MM.1S (cell line): ENCODE measurements at places on chromosomes 13 and 19.

- DNase-seq, result no peak
Observed at GRCh38 chr19:1128106-1128505, 24.3 kb downstream of the GPX4 start.

DNA sequence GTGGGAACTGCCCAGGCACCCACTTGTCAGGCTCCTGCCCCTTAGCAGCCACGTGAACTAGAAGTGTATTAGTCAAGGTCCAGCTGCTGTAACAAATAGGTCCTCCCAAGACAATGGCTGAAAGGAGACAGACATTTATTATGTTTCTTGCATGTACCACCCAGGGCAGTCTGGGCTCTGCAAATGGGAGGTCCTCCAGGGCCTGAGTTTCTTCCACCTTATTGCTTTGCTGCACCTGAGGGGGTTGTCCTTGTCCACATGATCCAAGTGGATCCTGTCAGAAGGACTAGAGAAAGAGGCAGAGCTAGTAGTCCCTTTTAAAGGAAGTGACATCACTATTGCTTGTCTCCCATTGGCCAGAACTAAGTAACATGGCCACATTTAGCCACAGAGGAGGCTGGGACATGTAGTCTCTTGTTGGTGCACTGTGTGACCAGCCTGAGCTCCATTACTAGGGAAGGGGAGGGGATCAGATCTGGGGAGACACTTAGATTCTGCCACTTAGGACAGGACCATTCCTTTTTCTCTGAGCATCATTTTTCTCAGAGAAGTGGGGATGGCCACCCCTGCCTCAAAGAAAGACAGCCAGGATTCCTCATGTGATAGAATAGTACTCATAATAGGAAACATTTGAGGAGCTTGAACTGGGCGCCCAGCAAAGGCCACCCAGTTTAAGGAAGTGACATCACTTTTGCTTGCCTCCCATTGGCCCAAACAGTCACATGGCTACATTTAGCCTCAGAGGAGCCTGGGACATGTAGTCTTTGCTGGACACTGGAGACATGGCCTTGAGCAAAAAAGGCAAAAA lies 15.1 kb downstream of the CC2D1A start:
- DNase-seq, result peak; percentile 40

DNA sequence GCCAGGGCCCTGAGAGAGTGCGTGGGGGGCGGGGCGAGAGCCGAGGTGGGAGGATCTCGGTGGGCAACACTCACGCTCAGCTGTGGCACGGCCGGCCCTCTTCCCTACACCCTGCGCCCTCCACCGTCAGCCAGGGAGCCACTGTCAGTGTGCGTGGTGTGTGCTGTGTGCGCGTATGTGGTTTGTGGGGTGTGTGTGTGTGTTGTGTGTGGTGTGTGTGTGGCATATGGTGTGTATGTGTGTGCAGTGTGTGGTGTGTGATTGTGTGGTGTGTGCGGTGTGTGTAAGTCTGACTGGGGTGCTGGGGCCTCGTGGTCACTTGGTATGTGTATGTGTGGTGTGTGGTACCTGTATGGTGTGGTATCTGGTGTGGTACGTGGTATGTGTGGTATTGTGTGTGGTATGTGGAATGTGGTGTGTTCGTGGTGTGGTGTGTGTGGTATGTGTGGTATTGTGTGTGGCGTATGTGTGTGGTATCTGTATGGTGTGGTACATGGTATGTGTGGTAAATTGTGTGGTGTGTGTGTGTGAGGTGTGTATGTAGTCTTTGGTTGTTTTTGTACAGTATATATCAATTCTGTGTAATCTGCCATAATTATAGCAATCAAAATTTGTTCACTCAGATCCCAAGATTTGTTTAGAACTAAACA lies 5.1 kb downstream of the GRK1 start:
- DNase-seq, result no peak

DNA sequence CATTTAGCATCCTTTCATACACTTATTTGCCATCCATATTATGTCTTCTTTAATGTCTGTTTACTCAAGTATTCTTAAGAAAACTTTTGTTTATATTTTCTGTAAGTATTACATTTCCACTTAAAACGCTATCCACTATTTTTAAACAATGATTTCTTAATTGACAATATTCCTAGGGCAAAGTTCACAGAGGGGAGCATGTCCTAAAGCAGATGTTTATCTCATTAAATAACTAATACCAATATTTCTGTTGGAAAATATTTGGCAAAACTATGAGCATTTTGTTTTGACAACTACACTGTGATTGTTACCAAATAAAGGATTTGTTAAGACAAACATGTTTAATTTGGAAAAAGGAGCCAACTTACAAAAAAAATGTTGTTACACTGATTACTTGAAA lies 643.3 kb downstream of the SLITRK5 start:
- DNase-seq, result no peak

DNA sequence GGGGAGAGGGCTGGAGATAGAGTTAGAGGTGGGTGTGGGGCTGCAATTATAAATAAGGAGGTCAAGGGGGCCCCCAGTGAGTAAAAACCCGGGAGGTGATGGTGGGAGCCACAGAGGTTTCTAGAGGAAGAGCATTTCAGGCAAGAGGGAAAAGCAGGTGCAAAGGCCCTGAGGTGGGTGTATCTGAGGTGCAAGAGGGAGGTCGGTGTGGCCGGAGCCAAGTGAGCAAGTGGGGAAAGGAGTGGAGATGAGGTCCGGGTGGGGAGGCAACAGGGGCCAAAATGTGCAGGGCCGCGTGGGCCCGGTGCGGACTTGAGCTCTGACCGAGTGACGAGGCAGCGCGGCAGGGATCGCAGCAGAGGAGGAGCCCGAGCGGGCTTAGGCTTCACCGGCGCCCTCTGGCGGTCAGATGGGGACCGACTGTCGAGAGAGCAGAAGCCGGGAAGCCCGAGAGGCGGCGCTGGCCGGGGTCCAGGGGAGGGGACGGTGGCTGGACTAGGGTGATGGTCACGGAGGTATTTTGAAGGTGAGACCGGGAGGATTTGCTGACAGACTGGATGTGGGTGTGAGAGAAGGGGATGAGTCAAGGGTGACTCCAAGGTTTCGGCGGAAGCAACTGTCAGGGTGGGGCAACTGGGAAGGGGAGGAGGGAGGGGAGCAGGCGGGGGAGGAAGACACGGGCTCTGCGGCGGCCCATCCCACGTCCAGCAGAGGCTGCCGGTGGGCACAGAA lies 17.7 kb upstream of the SPACA4 start:
- DNase-seq, result peak; percentile 84

GRCh38 chr13:105814902-105815250 lies 720.6 kb downstream of the EFNB2 start:
- DNase-seq, result no peak

DNA sequence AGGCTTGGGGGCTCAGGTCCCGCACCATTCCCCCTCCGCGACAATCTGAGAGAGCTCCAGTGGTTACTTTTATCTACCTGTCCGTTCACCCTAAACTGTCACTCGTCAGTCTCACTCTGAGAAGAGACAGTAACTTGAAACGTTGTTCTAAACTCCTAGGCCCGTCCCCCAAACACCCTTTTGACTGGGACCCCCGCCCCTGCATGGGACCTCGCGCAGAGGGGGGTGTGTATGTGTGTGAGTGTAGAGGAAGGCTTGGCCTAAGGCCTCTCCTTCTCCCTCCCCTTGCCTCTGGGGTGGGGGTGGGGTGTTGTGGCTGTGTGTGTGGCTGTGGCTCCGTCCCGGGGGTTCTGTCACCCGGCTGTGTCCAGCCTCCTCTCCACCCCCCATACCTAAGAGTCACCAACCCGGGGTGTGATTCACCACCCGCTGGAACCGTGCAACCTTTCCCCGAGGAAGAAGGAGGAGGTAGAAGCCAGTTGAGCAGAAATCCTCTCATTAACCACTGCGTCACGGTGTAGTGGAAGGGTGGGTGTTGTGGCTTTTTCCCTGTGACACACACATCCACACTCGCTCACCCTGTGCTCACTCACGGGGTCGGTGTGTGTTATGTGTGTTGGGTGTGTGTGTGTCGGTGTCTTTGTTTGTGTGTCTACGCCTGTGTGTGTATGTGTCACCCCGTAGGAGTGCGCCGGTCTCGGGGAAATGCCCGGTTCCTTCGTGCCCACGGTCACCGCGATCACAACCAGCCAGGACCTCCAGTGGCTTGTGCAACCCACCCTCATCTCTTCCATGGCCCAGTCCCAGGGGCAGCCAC lies 2.4 kb downstream of the FOSB start:
- no peak for DNase-seq

GRCh38 chr13:98108341-98108740 lies 34.6 kb upstream of the FARP1 start:
- no peak for DNase-seq

GRCh38 chr13:48901781-48902180 lies 73.9 kb upstream of the FNDC3A start:
- DNase-seq, result no peak

DNA sequence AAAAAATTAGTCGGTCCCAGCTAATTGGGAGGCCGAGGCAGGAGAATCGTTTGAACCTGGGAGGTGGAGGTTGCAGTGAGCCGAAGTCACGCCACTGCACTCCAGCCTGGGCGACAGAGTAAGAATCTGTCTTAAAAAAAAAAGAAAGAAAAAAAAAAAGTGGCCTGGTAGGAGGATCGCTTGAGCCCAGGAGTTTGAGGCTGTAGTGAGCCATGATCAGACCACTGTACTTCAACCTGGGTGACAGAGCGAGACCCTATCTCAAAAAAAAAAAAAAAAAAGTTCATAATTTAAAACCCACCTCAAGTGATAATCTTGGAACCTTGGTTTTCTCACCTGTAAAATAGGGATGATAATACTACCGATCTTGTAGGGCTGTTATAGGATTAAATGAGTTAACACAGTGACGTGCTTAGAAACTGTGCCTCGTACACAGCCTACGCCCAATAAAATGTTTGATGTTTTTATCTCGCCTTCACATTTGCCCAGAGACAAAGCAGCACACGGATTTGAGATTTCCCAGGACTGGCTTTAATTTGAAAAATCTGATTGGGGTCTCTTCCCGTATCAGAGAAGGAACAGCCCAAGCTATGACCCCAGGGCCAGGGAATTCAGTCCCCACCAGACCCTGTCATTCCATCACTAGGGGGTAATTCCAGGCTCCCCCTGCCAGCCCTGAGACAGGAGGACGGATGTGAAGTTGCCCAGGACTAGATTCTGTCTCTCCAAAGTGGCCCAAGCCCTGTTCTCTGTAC lies 3.6 kb downstream of the SERTAD1 start:
- no peak for DNase-seq

GRCh38 chr19:43672061-43672679 lies 2.2 kb upstream of the PLAUR start:
- DNase-seq, result no peak

DNA sequence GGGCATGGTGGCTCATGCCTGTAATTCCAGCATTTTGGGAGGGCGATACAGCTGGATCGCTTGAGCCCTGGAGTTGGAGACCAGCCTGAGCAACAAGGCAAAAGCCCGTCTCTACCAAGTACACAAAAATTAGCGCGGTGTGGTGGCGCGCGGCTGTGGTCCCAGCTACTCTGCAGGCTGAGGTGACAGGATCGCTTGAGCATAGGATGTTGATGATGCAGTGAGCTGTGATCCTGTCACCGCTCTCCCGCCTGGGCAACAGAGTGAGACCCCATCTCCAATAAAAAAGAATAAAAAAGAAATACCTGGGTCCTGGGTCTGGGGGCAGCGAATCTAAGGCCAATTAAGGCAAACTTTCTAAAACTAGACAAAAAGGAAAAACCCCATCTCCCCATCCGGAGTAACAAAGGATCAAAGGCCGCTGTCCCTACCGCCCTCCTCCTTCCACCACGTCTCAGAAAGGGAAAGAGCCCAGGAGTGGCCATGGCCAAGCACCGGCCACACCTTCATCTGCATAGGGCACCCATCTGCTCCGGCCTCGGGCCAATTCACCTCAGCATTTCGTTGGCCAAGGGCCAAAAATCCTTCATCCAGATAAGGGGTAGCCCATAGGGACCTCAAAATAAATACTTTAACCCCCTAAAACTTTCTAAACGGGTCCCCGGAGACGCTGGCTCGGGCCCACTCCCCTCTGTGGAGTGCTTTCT lies 851 bp downstream of the ZNF320 start:
- DNase-seq, result no peak

GRCh38 chr19:493391-494170 lies 2.7 kb upstream of the MADCAM1 start:
- no peak for DNase-seq

- no peak for DNase-seq
Observed at GRCh38 chr13:27193496-27193895, 21.9 kb upstream of the USP12 start.

DNA sequence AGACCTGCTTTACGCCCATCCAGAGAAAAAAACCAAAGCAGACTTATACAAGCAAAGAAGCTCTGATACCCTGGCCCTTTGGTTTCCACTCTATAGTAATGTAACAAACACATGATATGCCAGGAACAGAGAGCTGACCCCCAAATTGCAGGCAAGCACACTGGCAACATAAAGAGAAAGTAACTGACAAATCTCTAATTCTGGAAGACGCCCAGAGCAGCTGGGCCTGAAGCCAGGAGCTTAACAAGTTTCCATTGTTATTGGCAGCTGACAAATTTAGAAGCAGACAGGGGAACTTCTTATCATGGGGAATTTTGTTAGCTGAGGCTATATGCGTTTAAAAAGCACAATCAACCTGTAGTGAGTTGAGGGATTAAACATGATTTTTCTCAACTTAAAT lies 158.0 kb downstream of the DLEU7 start:
- no peak for DNase-seq

- no peak for DNase-seq
Observed at GRCh38 chr19:2540251-2540645, 64.3 kb downstream of the GADD45B start.

- peak; percentile 48 for DNase-seq
Observed at GRCh38 chr19:19259741-19260140, 13.4 kb downstream of the TM6SF2 start.

- DNase-seq, result peak; percentile 53
Observed at GRCh38 chr19:43675269-43675879, 5.4 kb upstream of the PLAUR start.

- DNase-seq, result no peak
Observed at GRCh38 chr19:29400917-29401711, 124.7 kb upstream of the VSTM2B start.

DNA sequence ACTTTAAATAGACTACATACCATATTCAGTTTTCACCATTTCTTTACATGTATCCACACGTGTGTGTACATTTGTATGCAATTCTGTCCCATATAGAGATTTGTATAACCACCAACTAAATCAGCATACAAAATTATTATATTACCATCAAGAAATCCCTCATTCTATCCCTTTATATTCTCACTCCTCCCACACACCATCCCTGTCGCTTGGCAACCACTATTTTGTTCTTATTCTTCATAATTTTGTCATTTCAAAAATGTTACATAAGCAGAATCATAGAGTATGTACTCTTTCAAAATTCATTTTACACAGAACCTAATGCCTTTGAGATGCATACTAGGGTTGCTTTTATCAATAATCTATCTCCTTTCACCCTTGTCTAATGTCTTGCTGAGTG lies 740.5 kb downstream of the SLITRK5 start:
- DNase-seq, result no peak
